ENCODE measurements at places on chromosomes 1 and 21.

- no peak for DNase-seq
Measured at GRCh38 chr1:116432655-116433265, 59.7 kb downstream of the ATP1A1 start.

GRCh38 chr1:180860535-180860934 lies 52.2 kb upstream of the KIAA1614 start:
- DNase-seq = no peak

GRCh38 chr1:29310616-29311180 lies 74.4 kb downstream of the PTPRU start:
- no peak for DNase-seq

DNA sequence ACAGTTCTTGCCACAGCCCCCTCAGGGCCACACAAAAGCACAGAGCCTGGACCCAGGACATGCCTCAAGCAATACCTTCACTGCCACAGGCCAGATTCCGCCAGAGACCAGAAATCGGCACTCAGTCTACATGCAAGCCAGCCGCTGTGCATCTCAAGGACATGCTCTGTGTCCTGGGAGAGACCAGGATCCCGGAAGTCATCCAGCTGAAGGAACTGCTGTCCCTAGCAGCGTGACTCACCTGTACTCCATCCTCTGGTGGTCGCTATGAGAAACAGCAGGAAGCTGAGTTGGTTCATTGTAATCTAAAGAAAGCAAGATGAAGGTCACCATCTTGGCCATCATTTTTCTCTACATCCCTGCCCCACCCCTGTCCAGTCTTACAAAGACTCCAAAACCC lies 401 bp downstream of the ITLN1 start:
- DNase-seq = no peak

DNA sequence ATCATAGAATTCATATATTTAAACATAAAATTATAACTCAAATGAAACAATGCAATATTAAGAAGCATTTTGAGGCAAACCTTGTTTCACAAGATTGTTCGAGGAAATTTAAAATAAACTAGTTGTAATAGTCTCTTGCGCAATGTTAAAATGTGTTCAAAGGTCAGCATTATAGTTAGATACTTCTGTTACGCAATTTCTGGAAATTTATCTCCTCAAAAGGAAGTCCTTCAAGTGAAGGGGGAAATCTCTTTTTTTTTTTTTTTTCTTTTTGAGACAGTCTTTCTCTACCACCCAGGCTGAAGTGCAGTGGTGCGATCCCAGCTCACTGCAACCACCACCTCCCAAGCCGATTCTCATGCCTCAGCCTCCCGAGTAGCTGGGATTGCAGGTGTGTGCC lies 52.1 kb downstream of the FMO4 start:
- DNase-seq = no peak

- no peak for DNase-seq
Measured at GRCh38 chr1:18351735-18352134, 129.0 kb upstream of the KLHDC7A start.
